ENCODE measurements at places on chromosomes 12 and 14.

DNA sequence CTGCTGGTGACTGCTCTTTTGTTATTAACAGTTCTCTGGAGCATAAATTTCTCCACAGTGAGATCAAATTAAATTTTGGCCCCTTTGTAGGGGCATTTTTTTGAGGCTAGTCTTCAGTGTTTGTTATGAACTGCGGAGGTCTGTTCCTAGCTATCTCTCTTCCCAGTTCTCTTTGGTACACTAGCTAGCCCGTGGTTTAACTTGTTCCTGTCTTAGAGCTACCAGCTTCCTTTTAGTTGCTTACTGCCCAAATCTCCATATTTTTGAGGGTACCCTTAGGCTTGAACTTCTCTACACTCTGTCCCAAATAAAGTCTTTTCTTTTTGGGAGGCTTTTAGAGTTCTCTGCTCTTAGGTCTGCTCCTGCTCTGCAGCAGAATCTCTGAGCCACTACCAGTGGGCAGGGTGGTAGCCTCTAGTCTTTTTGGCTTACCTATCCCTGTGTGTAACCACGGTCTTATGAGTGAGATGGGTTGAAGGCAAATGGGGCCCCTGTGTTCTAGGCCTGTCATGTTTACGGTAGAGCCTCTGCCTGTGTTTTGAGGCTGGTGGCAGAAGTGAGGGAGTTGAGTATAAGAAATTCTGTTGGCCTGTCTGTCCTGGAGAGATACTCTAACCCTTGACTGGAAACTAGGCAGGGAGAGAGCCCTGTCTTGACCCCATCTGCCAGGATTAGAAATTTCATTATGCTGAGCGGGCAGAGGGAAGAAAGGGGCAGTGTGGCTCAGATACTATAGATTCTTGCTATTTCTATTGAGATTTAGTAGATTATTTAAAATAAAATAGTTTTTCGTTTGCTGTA is 21.0 kb downstream of the CNOT2 start:
- H3K4me3 ChIP-seq: no peak overlapping the region
- H3K4me1 ChIP-seq: peaks cover 29% of the 10 kb centered on the region
- no peaks in the 10 kb centered on the region for H3K36me3 ChIP-seq
- H3K27me3 ChIP-seq: no peaks in the 10 kb centered on the region
- H3K27ac ChIP-seq: no peak overlapping the region

- DNase-seq: peak; percentile 93
- H3K4me1 ChIP-seq: peaks cover 42% of the 10 kb centered on the region
- no peaks in the 10 kb centered on the region for H3K27me3 ChIP-seq
Observed at GRCh38 chr12:78864403-78864869, at the start of gene SYT1. Gene SYT1 (plus strand): TSS chr12:78864774.

GRCh38 chr12:27637524-27637923 is 58.7 kb upstream of the REP15 start:
- no peaks in the 10 kb centered on the region for H3K27me3 ChIP-seq
- H3K4me3 ChIP-seq: no peak overlapping the region
- H3K36me3 ChIP-seq: no peaks in the 10 kb centered on the region

DNA sequence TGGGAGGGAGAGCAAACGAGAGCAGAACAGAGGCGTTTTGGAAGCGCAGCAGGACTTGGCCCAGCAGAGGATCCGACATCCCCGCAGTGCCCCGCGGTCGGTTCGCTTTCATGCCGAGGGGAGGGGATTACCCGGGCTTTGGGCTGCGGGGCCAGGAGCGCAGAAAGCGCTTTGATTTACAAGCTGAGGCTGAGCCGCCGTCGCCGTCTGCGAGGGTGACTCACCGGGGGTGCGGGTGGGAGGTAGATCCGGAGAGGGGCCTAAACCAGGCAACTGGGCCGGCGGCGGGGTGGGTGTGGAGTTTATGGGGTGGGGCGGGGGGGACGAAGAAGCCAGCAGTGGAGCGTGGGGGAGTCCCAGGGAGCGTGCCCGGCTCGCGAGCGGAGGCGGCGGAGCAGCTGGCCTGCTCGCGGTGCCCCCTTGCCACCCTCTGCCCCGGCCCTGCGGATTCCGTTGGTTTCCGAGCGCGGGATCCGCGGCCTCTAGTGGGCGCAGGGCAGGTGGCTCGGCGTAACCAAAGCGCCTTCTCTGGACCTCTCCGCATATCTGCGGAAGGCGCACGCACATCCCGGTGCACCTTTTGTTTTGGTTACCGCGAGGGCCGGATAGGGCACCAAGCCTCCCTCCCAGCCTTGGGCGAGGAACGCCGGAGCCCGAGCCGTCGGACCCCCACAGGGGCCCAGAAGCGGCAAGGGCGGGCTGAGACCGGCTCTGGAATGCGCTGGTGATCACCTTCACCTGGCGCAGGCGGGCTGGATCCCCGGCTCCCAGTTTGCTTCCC is 2.6 kb downstream of the SIX4 start:
- peak overlapping the region; percentile 93 for H3K27ac ChIP-seq
- H3K27me3 ChIP-seq: peaks cover 6% of the 10 kb centered on the region
- peaks cover 32% of the 10 kb centered on the region for H3K36me3 ChIP-seq
- DNase-seq: peak; percentile 89

GRCh38 chr12:52856787-52857186 is 8.0 kb upstream of the KRT78 start:
- no peak overlapping the region for H3K27ac ChIP-seq
- H3K4me3 ChIP-seq: no peak overlapping the region
- no peaks in the 10 kb centered on the region for H3K4me1 ChIP-seq
- no peak for DNase-seq
- H3K36me3 ChIP-seq: no peaks in the 10 kb centered on the region
- H3K27me3 ChIP-seq: no peaks in the 10 kb centered on the region

GRCh38 chr12:20588042-20588441 is 107.1 kb upstream of the SLCO1C1 start:
- H3K27me3 ChIP-seq: no peaks in the 10 kb centered on the region
- H3K4me1 ChIP-seq: no peaks in the 10 kb centered on the region
- DNase-seq: no peak
- H3K36me3 ChIP-seq: no peaks in the 10 kb centered on the region

DNA sequence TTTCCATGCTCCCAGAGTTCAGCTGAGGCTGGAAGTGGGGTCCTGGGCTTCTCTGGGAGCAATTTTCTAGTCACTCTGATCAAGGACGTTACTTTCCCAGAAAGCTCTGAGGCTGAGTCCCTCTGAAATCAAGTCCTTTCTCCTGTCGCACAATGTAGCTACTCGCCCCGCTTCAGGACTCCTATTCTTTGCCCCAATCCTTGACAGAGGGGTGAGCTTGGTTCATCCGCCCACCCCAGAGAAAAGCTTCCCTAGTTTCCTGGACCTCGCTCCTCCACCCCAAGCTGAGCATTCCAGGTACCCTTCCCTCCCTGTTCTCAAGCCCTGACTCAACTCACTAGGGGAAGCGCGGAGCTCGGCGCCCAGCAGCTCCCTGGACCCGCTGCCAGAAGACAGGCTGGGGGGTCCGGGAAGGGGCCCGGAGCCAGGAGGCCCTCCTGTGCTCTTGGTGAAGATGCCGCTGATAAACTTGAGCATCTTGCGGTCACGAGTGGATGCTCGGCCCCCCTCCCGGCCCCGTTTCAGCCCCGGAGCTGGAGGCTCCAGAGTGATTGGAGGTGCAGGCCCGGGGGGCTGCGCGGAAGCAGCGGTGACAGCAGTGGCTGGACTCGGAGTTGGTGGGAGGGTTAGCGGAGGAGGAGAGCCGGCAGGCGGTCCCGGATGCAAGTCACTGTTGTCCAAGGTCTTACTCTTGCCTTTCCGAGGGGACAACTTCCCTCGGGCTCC is 1.6 kb downstream of the AGAP2 start:
- DNase-seq: peak; percentile 46
- no peaks in the 10 kb centered on the region for H3K36me3 ChIP-seq
- peaks cover 100% of the 10 kb centered on the region for H3K27me3 ChIP-seq
- H3K4me1 ChIP-seq: peaks cover 19% of the 10 kb centered on the region
- H3K27ac ChIP-seq: no peak overlapping the region

DNA sequence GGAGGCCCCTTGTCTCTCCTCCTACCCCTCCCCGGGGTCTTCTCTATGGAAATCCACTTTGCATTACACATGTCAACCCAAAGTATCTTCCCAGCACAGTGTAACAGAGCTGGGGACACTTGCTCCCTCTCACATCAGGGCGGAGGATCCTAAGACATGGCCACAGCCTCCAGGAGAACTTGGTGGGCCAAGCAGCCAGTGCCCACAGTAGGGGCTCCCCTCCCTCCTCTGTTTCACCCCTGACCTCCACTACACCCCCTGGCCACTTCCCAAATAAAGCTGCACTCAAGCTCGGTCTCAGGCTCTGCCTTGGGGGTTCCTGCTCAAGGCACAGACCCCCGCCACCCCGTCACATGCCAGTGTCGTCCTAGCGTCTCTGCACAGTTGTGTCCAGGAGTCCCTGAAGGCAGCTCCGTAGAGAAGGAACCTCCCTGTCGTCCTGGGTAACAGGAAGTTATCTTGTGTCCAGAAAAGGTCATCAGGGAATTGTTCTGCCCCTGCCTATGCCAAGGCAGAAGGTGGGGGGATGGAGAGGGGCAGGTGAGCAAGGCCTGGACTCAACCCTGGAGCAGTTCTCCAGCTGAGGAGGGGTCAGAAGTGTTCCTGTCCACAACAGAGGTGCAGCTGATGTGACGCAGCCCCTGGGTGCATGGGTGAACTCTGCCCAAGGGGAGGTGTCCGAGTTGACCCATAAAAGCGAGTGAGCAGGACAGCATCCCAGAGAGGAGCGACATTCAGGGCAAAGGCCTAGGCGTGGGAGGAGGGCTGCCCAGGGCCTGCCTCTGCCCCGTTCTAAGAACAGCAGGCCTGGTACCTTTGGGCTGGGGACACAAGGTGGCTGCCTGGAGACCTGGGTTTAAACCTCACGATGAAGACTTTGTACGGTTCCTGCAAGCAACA is 25.5 kb downstream of the DIO3 start:
- H3K27ac ChIP-seq: no peak overlapping the region
- no peak overlapping the region for H3K4me3 ChIP-seq
- no peaks in the 10 kb centered on the region for H3K36me3 ChIP-seq
- no peak for DNase-seq
- H3K27me3 ChIP-seq: no peaks in the 10 kb centered on the region

- no peak overlapping the region for H3K27ac ChIP-seq
- peaks cover 13% of the 10 kb centered on the region for H3K4me1 ChIP-seq
- no peaks in the 10 kb centered on the region for H3K36me3 ChIP-seq
- H3K4me3 ChIP-seq: peak overlapping the region; percentile 80
Observed at GRCh38 chr14:35532783-35533356, 1.1 kb upstream of the INSM2 start.

- no peak overlapping the region for H3K27ac ChIP-seq
- no peaks in the 10 kb centered on the region for H3K4me1 ChIP-seq
- H3K4me3 ChIP-seq: no peak overlapping the region
- no peaks in the 10 kb centered on the region for H3K36me3 ChIP-seq
- H3K27me3 ChIP-seq: no peaks in the 10 kb centered on the region
- no peak for DNase-seq
Observed at GRCh38 chr14:80906336-80906735, 35.2 kb downstream of the CEP128 start.

GRCh38 chr14:22753586-22753985 is 12.9 kb upstream of the OXA1L start:
- no peaks in the 10 kb centered on the region for H3K27me3 ChIP-seq
- H3K27ac ChIP-seq: no peak overlapping the region
- H3K36me3 ChIP-seq: no peaks in the 10 kb centered on the region
- H3K4me1 ChIP-seq: peaks cover 7% of the 10 kb centered on the region
- H3K4me3 ChIP-seq: no peak overlapping the region
